ENCODE measurements at places on chromosomes 11 and 22.

DNA sequence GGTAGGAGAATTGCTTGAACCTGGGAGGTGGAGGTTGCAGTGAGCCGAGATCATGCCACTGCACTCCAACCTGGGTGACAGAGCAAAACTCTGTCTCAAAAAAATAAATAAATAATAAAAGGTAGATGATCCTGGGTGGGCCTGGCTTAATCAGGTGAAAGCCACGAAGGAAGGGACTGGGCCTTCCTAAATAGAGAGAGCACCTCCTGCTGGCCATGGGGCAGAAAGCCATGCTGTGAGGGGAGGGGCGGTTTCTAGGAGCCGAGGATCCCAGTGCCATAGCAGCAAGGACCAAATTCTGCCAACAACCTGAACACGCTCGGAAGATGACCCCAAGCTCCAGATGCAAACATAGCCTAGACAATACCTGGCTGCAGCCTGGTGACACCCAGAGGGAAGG lies 24.5 kb upstream of the DGKZ start:
- DNase-seq = no peak

DNA sequence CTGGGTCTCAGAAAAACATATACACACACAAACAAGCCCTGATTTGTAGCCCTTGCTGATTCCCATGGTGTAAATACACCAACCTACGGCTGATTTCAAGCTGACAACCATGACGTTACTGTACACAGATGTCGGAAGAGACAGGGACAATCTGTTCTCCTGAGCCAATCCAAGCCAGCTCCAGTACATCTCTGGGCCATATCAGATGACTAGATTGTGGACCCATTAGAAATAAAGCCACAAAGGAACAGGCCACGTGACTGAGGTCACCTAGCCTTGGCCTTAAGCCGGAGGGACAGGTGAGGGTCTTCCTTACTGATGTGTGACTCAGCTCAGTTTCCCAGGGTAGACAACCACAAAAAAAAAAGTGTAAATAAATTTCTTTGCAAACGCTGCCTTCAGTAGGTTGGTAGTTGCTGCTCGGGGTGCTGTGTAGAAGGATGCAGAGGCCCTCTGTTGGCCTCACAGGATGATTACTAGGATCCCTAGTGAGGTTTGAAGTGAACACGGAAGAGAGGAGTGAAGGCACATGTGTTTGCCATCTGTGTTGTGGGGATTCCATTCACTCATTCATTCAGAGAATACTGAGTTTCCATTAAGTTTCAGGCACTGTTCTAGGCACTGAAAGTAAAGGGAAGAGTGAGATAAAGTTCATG lies 99.0 kb upstream of the LARGE1 start:
- no peak for DNase-seq

- no peak for DNase-seq
Observed at GRCh38 chr11:21137803-21138202, 468.4 kb downstream of the NELL1 start.

DNA sequence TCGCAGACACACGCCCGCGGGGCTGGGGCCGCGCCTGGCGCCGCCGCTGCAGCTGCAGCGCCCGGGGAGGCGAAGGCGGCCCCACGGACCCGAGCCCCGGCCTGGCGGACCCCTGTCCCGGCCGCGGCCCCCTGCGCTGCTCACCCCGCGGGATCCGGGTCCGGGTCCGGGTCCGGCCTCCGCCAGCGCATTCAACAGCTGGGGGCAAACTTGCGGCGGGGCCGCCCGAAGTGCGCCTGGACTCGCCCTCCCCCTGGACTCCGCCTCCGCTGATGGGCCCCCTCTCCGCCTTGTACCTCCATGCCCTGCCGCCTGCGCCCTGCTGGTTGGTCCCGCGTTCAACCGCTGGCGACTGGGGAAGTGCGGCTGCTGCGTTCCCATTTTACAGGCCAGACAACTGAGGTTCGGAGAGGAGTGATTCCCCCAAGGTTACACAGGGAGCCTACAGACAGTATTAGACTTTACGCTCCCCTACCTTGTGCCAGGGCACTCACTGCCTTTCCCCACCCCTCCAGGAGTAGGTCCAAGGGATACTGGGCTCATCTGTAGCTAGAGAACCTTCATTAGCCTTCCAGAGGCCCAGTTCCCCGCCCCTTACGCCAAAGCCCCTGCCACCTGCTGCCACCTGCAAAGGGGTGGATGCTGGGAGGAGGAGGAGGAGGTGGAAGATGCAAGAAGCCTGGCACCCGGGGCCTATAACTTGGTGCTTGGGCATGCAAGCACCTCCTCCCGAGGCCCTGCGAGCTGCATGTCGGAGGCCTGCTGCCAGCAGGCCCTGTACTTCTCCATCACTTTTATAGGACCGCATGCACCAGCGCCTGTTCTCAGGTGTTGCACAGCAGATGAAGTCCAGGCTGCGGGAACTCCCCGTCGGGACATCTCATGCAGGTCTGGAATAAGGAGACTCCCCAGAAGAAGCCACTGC lies 694 bp upstream of the ELFN2 start:
- no peak for DNase-seq

DNA sequence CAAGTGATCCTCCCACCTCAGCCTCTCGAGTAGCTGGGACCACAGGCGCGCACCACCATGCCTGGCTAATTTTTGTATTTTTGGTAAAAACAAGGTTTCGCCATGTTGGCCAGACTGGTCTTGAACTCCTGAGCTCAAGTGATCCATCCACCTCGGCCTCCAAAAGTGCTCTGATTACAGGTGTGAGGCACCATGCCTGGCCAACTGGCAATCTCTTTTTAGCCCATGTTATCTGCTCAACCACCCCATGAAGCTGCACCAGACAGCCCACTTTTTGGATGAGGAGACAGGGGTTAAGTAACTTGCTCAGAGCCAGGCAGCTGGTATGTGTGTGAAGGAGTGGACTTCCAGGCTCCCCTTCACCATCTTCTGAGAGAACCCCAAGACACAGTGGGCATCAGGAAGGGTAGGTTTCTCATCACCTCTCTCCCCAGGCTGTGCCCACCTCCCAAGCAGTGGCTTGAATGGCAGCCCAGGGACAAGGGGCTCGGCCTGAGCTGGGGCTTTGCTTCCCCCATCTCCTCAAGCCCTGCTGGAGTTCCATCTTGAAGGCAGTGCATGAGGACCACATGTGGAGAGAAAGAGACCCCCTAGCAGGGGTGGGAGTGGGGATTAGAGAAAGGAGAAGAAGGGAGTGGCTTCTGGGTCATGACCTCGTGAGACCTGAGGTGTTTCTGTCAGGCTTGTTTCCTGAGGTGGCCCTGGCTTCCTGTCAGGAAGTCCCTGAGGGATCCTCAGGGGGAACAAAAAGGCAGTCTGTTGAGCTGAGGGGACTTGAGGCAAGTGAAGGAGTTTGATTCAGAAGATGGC lies 87.5 kb upstream of the PARVA start:
- no peak for DNase-seq

- DNase-seq = no peak
Observed at GRCh38 chr11:93236741-93237675, 39.2 kb upstream of the SLC36A4 start.

- DNase-seq = no peak
Observed at GRCh38 chr11:23789938-23790371, 706.9 kb upstream of the LUZP2 start.

DNA sequence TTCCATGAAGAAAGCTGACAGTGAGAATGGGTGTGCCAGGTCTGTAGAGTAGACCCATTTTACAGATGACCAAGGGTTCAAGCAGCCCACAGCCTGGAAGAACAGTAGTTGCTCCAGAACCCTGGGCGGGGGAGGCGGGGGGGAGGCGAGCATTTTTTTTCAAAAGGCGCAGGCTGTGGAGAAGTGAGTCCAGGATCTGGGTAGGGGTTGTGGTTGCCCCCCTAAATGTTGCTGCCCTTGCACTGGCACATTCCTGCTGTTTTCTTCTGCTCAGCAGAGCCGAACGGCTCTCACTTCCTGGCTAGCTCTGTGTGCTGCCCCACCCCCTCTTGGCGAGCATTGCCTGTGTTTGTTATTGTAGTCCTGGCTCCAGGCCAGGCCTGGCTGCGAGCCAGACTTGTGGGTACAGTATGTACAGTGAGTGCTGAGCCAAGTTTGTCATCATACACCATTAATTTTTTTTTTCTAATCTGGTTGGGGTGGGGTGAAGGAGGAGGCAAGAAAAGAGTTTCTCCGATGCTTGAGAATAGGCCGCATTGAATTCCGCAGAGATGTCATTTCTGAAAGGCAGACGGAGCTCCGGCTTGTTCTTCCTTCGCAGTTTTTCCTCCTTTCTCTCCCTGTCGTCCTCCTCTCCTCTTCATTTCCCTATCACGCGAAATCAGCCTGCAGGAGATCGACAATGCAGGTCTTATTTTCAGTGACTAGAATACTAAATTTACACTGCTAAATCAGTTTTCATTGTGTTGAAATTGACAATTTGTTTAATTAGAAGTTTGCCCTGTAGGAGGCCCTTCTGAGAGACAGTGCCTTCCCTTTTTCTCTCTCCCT lies 100.5 kb downstream of the ZBTB16 start:
- peak; percentile 95 for DNase-seq

All from activated CD4-positive, alpha-beta T cell treated with anti-CD3 and anti-CD28 coated beads, Interleukin-2, amount 50 U/mL, for 1 hour (primary cell).